ENCODE measurements at places on chromosomes 5 and 9. TPM values are rescaled to one million over a fixed set of nuclear protein-coding genes. Genes with fewer than 3 reads are reported as not detected.

Gene ALDOB
- total RNA-seq = not detected

Gene PHF24
- 0.35 TPM for total RNA-seq

Gene S1PR3
- 7.2 TPM for total RNA-seq

Gene NUTM2G
- 0.25 TPM for total RNA-seq

Gene NIPSNAP3A
- total RNA-seq = 9.3 TPM

Gene PCSK5
- total RNA-seq = 10.7 TPM

Gene SLCO6A1
- 0.54 TPM for total RNA-seq

Gene PCDHB13
- total RNA-seq = 1.1 TPM

Gene ERAP2
- total RNA-seq = not detected

Gene SMAD5
- total RNA-seq = 62.9 TPM

Gene GRM6
- total RNA-seq = not detected

DNA sequence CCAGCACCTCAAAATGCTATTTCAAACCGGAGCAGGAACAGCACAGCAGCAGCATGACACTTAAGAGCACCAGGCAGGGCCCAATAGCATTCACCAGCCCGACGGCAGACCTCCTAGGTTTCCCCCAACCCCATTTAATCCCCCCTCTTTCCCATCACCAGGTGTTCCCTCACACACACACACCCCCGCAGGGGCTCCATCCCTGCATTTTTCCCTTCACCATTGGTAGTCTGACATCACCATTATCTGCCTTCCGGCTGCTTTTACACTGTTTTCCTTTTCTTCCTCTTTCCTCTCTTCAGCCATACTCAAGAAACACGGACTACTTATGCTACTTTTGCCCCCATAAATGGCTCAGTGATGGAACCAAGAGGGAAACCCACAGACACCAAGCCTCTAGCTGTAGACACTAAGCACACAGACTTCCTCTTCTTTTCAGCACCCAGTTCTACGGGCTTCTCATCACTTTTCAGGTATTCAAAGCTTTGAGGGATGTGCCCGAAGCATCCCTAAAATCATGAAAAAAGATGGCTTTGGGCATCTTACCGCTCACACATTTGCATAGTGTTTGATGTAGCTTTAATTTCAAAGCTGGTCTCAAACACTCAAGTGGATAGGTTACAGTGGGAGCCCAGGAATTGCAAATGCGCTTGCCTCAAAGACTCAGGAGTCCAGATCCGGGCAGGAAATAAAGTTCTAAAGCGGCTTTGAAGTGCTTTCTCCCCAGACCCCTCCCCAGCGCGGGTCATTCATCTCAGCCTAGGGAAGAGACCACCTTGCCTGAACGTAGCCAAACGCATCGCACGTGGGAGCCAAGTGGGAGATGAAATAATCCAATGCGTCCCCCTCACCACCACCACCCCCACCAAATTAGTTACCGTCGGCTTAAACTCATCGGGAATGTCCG is 141.5 kb downstream of the TSSK1B start:
- no peak overlapping the region for H3K27ac ChIP-seq
- H3K27me3 ChIP-seq = no peaks in the 10 kb centered on the region
- H3K4me3 ChIP-seq = peak overlapping the region; percentile 72
- DNase-seq = no peak
- H3K4me1 ChIP-seq = peaks cover 4% of the 10 kb centered on the region

GRCh38 chr5:219460-219863 is 1.3 kb downstream of the SDHA start:
- DNase-seq = no peak
- no peaks in the 10 kb centered on the region for H3K36me3 ChIP-seq

- H3K36me3 ChIP-seq = no peaks in the 10 kb centered on the region
- H3K4me1 ChIP-seq = no peaks in the 10 kb centered on the region
- no peaks in the 10 kb centered on the region for H3K27me3 ChIP-seq
- no peak overlapping the region for H3K4me3 ChIP-seq
Observed at GRCh38 chr9:80791836-80792235, 897.5 kb downstream of the TLE1 start.

DNA sequence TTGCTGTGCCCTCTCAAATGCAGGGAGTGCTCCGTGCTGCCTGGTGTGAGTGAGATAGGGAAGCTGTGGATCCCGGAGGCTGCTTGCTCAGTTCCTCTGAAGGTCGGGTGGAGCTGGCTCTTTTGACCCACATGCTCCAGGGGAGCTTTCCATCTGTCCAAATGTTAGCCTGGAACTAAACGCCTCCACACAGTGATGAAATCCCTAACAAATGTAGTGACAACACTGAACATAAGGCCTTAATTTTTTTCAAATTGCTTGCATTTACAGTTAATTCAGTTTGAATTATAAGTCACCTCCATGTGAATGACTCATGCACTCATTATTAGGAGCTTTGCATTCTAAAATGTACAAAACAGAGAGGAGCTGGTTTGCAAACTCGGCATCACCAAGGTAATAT is 27.0 kb downstream of the PRDM6 start:
- no peak overlapping the region for H3K4me3 ChIP-seq
- H3K27me3 ChIP-seq = no peaks in the 10 kb centered on the region
- DNase-seq = no peak
- H3K36me3 ChIP-seq = no peaks in the 10 kb centered on the region
- no peaks in the 10 kb centered on the region for H3K4me1 ChIP-seq
- no peak overlapping the region for H3K27ac ChIP-seq

GRCh38 chr5:77301447-77301883 is 91.0 kb downstream of the PDE8B start:
- no peak for DNase-seq
- H3K27ac ChIP-seq = no peak overlapping the region
- no peaks in the 10 kb centered on the region for H3K27me3 ChIP-seq
- H3K4me3 ChIP-seq = no peak overlapping the region
- H3K4me1 ChIP-seq = no peaks in the 10 kb centered on the region
- H3K36me3 ChIP-seq = no peaks in the 10 kb centered on the region

DNA sequence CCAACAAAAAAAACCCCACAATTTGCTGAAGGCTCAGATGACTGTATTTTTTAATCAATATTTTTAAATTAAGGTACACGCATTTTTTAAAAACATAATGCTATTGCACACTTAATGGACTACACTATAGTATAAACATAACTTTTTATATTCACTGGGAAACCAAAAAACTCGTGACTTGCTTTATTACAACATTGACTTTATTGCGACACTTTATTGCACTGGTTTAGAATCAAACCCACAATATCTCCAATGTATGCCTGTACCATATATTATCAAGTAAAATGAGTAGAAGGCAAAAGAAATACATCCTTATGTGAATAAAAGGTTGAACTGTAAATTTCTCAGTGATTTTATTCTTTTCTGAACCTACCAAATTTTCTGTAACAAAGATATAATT is 53.7 kb downstream of the RICTOR start:
- H3K27ac ChIP-seq = no peak overlapping the region
- no peak overlapping the region for H3K4me3 ChIP-seq
- no peak for DNase-seq
- peaks cover 11% of the 10 kb centered on the region for H3K4me1 ChIP-seq

- no peaks in the 10 kb centered on the region for H3K27me3 ChIP-seq
- no peak for DNase-seq
- no peaks in the 10 kb centered on the region for H3K36me3 ChIP-seq
- H3K4me3 ChIP-seq = no peak overlapping the region
Observed at GRCh38 chr5:172740428-172741205, 30.4 kb downstream of the DUSP1 start.

DNA sequence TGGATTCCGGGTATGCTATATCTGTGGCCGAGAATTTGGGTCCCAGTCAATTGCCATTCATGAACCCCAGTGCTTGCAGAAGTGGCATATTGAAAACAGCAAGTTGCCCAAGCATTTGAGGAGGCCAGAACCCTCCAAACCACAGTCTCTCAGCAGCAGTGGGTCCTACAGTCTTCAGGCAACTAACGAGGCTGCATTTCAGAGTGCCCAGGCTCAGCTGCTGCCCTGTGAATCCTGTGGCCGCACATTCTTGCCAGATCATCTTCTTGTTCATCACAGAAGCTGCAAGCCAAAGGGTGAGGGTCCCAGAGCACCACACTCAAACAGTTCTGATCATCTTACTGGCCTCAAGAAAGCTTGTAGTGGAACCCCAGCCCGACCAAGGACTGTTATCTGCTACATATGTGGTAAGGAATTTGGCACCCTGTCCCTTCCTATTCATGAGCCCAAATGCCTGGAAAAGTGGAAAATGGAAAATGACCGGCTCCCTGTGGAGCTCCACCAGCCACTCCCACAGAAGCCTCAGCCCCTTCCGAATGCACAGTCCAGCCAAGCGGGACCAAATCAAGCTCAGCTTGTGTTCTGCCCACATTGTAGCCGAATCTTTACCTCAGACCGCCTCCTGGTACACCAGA is 23.0 kb downstream of the ZNF474 start:
- H3K36me3 ChIP-seq = no peaks in the 10 kb centered on the region
- no peaks in the 10 kb centered on the region for H3K27me3 ChIP-seq
- no peak for DNase-seq
- H3K4me1 ChIP-seq = no peaks in the 10 kb centered on the region
- H3K4me3 ChIP-seq = no peak overlapping the region

DNA sequence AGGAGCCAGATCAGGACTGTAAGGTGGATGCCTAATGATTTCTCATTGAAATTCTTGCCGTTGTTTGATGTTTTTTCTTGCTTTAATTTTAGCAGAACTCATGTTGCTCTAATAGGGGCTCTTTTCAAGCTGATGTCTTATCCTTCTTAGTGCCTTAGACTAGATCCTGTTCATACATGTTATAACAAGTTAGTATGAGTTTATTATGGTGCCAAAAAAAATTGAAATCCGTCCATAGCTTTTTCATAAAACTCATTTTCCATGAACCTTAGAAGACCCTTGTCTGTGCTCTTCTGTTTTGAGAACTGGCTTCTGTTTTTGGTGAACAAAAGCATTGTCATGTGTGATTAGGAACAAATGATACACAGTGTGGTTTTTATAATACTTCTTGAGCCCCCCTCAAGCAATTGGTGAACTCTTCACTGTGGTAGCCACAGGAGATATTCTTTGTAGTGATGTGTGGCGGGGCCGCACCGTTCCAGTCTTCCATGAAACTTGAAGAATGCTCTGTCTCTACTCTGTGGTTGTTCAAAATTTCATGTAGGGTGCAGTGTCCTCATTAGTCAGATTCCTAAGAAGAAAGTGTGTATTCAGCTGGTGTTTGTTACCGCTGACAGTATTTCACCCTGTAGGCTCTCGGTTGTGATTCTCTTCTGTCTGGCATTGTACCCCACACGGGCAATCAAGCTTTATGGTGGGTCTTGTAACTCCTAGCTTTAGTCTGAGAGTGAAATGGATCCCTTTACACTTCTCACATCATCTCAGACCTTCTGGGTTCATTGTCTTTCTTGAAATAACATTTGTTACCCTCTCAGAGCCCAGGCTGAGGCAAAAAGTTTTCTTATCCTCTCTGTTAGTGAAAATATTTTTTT is 10.7 kb downstream of the OTULIN start:
- no peak overlapping the region for H3K4me3 ChIP-seq
- no peak for DNase-seq
- peaks cover 10% of the 10 kb centered on the region for H3K4me1 ChIP-seq
- no peak overlapping the region for H3K27ac ChIP-seq
- H3K27me3 ChIP-seq = no peaks in the 10 kb centered on the region
- H3K36me3 ChIP-seq = no peaks in the 10 kb centered on the region

DNA sequence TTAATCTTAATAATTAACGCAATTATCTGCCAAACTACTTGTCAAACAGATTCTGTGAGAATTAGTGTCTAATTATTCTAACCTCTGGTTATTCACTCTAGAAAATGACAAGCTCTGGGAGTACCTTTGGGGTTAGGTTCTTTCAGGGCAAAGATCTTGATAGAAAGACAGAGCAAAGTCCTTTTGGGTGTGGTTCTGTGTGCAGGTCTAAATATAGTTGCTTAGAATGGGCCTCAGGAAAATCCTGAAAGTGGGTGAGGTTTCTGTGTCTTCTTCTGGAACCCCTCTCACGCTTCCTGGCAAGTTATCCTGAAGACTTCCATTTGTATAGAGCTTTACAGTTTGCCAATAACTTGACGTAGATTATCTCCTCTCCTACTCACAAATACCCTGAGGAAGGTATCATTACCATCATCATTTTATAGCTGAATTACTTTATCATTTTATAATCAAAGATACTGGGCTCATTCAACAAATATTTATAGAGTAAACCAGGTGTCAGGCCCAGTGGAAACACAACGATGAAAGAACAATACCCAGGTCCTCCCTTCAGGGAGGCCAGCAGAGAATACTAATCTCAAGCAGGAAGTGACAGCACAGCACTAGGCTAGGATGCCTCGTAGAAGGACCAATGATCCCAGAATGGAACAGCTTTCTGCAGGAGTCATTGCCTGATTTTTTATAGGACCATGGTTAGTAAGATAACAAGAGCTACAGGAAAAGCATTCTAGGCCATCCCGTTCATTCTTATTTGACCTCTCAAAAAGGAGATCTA is 27.6 kb upstream of the LHFPL2 start:
- H3K4me1 ChIP-seq = no peaks in the 10 kb centered on the region
- no peak overlapping the region for H3K4me3 ChIP-seq
- no peak for DNase-seq
